ENCODE measurements at places on chromosomes 13 and 19.

GRCh38 chr13:79703772-79704171 is 222.8 kb downstream of the NDFIP2 start:
- no peak for DNase-seq

- peak; percentile 47 for DNase-seq
These were observed 38.9 kb upstream of the KATNAL1 start for GRCh38 chr13:30346153-30346788.

DNA sequence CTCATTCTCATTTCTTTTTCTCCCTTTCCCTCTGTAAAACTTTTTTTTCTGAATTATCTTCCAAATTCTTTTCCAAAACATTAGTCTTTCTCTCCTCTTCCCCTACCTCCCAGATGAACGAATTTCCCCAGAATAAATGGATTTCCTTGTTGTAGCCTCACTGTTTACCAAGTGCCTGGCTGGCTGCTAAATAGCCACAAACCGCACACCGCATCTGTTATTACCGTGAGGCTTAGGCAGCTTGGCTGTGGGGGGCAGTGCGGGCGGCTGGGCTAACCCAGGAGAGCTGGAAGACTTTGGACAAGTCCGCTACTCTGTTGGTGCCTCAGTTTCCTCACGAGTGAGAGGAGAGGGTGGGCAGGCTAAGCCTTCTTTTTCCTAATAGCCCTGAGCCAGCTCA is 10.7 kb downstream of the IL17D start:
- no peak for DNase-seq

DNA sequence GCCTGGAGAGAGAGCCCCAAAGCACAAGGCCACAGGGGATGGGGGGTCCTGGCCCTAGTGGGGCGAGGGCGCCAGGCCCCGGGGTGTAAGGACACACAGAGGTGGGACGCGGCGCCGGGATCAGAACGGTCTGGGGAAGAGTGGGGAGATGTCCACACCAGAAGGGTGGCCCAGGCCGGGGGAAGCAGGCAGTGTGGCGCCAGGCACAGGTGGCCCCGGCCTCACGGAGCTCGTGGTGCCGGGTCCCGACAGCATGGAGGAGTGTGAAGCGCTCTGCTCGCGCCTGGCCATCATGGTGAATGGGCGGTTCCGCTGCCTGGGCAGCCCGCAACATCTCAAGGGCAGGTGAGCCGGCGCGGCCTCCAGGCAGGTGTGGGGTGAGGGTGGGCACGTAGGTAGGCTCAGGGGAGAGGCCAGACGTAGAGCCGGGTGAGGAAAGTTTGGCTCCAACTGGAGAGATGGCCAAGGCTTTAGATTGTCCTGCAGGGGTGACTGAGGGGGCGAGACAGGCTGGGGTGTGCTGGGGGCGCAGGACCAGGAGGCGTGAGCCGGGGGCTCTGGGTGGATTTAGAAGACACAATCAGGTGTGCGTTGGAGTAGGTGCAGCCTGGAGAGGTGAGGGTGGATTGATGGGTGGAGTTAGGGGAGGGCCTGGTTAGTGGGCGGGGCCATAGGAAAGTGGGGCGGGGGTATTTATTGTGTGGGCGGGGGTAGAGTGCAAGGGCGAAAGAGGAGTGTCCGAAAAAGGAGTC is 2.9 kb upstream of the ARHGAP45 start:
- no peak for DNase-seq

GRCh38 chr19:42121656-42122069 is 10.6 kb downstream of the POU2F2 start:
- peak; percentile 85 for DNase-seq

- DNase-seq, result no peak
These were observed 163.9 kb downstream of the TEX29 start for GRCh38 chr13:111484141-111484925.

- DNase-seq, result no peak
These were observed 6.6 kb upstream of the DAPK3 start for GRCh38 chr19:3977242-3978143.

DNA sequence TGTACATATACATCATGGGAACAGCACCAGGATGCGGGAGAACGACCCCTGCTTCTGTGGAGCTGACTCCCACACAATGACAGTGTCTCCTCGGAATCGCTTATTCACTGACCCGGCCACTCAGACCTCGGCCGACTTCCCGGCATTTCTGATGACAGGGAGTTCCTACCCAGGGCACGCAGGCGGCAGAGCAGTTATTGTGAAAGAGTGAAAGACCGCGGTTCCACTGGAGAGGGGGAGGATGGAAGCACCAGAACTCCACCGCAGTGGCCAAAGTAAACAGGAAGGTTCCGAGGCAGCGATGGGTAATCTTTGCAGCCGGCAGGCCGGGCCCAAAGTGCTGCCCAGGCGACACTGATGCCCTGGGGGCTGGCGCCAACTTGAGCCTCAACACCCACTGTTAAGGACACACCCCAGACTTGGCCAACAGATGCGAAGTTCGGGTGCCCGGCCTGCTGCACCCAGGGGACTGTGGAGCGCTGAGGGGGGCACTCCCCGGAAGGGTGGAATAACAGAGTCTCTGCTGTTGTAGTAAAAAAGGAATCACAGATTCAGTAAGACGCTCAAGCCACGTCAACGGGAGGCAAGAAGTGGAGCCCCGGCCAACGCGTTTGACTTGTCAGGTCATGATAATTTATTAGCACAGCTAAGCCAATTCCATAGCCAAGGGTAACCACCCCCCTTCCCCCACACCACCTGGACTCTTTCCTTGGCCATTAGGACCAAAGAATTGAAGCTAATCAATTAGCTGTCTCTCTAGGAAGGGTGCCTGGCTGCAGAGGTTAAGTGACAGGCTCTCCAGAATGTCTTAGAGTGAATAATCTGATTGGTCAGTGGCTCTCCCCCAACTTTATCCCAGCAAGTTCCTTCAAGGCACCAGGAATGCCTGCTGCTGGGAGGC is 5.8 kb downstream of the MLLT1 start:
- no peak for DNase-seq

GRCh38 chr13:86368924-86369323 is 569.7 kb upstream of the SLITRK6 start:
- no peak for DNase-seq

DNA sequence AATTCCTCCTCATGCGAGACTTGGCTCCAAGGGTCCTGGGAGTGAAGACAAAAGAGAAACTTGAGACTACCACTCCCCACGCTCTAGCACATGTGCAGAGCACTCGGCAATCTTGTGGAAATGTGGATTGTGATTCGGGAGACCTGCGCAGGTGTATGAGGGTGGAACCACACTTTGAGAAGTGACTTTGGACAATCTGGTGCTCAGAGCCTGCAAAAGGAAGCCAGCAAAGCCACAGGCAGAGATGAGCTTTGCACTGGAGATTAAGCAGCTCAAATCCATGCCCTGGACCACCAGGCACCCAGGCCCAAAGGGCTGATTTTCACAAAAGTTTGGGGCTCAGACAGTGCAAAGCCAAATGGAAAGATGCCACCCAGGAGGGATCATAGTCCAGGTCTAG is 162.5 kb upstream of the TSHZ3 start:
- no peak for DNase-seq

DNA sequence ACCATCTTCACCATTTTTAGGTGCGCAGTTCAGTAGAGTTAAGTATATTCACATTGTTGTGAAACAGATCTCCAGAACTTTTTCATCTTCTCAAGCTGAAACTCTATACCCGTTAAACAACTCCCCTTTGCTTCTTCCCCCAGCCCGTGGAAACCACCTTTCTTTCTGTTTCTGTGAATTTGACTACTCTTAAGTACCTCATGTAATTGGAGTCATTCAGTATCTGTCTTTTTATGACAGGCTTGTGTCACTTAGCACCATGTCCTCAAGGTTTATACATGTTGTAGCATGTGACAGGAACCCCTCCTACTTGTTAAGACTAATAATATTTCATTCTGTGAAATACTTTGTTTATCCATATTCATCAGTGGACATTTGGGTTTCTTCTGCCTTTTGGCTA is 52.8 kb downstream of the TNFRSF19 start:
- no peak for DNase-seq

DNA sequence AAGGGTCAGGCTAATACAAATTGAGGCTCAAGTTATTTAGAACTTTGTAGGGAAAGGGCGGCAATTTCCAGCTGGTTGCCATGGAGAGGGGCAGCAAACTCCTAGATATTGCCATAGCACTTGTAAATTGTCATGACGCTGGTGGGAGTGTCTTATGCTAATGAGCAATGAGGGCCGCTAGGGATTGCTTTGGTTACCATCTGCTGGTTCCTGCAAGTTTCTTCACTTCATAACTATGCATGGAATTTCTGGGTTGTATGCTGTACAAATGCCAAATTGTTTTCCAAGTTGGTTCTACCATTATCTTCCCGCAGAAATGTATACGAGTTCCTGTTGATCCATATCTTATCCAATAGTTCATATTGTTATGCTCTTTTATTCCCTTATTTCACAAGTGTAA is 1339.4 kb downstream of the EFNB2 start:
- no peak for DNase-seq

- no peak for DNase-seq
These were observed at the start of gene TMTC4 for GRCh38 chr13:100674572-100674871. Gene TMTC4 (minus strand): TSS chr13:100674795. CDS start chr13:100670362, 4,433 bp downstream.

DNA sequence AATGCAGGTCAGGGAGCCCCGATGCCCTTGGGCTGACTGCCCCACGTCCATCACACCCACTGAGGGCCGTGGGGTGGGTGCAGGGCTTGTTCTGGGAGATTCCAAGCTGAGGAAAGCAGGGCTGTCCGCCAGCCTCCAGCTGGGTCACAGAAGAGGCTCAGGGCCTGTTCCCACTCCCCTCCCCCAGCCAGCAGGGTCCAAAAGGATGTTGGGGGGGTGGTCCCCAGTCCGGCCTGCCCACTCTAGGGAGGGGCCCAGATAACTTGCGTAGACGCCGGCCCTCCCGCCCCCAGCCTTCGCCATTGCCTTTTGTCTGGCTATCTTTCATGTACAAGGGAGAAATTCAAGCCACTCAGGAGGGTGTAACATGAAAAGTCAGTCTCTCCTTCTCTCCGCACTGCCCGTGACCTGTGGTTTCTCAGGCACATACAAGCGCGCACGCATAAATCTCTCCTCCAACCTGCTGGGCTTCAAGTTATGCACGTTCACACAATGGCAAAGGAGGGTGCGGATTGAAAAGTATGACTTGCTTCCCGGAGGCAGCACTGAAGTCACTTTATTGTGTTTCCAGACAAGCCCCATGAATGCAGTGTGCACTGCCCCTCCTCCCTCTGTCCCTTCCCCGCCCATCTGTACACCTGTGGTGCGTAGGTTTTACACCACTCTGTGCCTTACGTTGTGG is 20.2 kb downstream of the CARM1 start:
- no peak for DNase-seq

DNA sequence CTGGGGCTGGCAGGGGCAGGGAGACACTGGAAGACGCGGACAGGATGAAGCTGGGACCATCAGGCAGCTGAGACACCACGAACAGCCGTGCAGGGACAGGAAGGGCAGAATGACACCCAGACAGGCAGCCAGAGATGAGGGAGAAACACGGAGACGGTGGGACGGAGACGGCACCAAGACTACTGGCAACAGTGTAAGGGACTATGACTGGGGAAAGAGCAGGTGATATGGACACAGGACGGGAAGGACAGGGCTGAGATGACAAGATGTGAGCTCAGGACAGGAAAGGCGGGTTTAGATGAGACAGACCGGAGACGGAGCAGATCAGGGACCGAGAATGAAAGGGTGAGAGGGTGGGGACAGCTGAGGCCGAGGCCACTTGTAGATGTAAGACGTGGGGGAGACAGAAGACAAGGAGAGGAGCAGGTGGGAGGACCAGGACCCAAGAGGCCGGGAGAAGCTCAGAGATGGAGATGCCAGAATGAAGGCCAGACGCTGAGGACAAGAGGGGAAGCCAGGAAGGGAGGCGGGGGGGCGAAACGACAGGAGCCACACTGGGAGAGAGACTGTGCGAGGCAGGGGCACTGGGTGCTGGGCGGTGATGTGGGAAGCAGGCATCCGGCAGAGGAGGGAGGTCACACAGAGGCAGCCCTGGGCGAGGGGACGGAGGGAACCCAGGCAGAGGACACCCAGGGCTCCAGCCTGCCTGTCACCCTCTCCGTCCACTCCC is 17.5 kb upstream of the EHD2 start:
- DNase-seq, result no peak

DNA sequence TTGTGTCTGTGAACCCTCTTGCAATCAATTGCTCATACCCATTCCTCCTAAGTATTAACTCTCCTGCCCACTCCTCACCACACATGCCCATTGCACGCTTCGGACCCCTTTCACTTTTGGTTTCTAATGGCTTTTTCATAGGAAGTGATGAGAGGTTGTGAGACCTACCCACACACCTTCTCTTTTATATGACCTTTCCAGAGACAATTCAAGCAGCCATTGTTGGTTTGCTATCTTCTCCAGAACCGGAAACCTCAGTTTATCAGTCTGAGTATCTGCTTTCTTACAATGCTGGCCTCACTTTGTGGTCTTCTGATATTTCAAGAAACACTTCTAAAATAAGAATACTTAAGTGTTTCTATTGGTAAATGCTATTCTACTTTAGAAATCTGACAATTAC is 1550.8 kb upstream of the SLC10A2 start:
- no peak for DNase-seq

- DNase-seq, result no peak
These were observed 563 bp upstream of the PDCD5 start for GRCh38 chr19:32580353-32580900.

DNA sequence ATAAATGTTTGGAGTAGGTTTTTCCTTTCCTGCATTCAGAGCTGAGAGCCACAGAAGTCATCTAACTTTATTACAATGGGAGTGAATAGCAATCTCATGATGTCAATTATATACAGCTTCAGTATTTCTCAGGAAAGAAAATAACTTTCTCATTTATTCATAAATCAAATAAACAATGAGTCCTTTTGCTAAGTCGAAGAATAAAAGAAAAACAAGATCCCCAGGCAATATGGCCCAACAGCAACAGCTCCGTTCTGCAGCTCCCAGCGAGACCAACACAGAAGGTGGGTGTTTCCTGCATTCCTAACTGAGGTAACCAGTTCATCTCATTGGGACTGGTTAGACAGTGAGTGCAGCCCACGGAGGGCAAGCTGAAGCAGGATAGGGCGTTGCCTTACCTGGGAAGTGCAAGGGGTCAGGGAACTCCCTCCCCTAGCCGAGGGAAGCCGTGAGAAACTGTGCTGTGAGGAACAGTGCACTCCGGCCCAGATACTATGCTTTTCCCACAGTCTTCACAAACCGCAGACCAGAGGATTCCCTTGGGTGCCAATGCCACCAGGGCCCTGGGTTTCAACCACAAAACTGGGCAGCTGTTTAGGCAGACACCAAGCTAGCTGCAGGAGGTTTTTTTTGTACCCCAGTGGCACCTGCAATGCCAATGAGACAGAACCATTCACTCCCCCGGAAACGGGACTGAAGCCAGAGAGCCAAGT is 128.2 kb downstream of the SLITRK1 start:
- no peak for DNase-seq

Measured in stimulated activated CD4-positive, alpha-beta T cell treated with anti-CD3 and anti-CD28 coated beads, Interleukin-12 subunit alpha, Interleukin-12 subunit beta, amount 100 ng/mL, for 24 hours (primary cell).